DND-41 (cell line): ENCODE measurements at places on chromosomes 4 and X.

- no peak for DNase-seq
Observed at GRCh38 chrX:2610246-2611170, 80.6 kb upstream of the CD99 start.

- DNase-seq = no peak
Observed at GRCh38 chr4:102722740-102723139, 38.0 kb downstream of the MANBA start.

DNA sequence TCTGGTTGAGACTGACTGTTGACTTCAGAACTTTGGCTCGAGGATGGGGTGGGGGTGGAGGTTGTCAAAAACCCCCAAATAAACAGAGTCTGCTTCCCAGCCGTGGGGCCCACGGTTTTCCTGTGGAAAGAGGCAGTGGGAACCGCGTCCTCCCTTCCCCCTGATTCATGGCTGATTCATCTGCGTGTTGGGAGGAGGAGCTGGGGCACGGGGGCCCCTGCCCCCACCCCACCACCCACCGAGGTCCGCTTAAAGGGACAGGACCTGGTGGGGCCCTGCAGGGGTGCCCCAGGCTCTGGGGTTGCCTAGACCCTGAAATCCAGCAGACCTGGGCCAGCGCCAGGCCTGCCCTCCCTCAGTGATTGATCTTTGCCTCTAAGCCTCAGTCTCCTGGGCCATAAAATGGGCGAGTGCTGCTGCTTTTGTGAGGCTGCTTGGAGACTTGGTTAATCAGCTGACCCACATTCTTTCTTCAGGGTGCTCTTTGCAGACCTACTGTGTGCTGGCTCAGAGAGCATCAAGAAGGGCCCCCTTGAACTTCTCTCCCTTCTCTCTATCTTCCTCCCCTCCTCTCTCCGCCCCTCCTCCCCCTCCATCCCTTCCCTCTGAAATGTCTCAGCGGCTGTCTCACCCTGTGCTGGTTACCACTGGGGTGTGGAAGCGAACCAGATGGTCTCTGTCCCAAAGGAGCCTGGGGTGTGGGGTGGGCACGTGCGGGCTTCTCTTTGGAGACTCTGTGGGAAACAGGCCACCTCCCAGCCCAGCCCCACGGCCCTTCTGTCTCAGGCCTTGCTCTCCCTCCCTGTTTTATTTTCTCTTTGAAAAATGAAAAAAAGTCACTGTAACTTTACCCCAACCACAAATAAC lies 9.1 kb downstream of the HTRA3 start:
- no peak for DNase-seq

GRCh38 chr4:32002037-32002747 lies 1282.0 kb downstream of the PCDH7 start:
- DNase-seq = no peak

GRCh38 chrX:40863671-40864070 lies 128.3 kb upstream of the MED14 start:
- no peak for DNase-seq
